ENCODE measurements at places on chromosomes 13 and 19. TPM values are rescaled to one million over a fixed set of nuclear protein-coding genes. Genes with fewer than 3 reads are reported as not detected.

The NCR1 gene
- total RNA-seq = 0.44 TPM

The SCEL gene
- total RNA-seq = not detected

The KLK1 gene
- 0.29 TPM for total RNA-seq

The KIR2DL4 gene
- 0.21 TPM for total RNA-seq

Measured in activated CD8-positive, alpha-beta memory T cell treated with anti-CD3 and anti-CD28 coated beads for 36 hours (primary cell).